ENCODE measurements at places on chromosomes 1 and 21.
A peak's percentile ranks its signal among the peaks of the same experiment; 100 is the strongest.

DNA sequence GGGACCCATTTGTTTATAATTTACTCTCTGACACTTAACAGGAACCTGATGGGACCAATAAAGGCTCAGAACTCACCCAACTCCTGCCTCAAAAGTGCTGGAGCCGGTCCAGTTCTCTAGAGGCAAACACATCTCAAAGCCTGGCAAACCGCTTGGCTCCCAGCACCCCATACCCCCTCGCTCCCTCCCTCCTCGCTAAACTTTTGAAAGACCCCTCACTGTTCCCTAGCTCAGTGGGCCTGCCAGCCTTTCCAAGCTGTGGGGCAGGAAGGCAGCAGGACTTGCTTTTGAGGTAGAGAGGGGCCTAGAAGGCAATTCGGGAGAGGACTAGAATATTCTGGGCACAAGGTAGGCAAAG is 40.2 kb downstream of the PAX7 start:
- H3K4me3 ChIP-seq = no peak overlapping the region
- H3K36me3 ChIP-seq = no peaks in the 10 kb centered on the region
- H3K27me3 ChIP-seq = no peaks in the 10 kb centered on the region
- no peak for DNase-seq
- no peak overlapping the region for H3K27ac ChIP-seq
- no peaks in the 10 kb centered on the region for H3K4me1 ChIP-seq

DNA sequence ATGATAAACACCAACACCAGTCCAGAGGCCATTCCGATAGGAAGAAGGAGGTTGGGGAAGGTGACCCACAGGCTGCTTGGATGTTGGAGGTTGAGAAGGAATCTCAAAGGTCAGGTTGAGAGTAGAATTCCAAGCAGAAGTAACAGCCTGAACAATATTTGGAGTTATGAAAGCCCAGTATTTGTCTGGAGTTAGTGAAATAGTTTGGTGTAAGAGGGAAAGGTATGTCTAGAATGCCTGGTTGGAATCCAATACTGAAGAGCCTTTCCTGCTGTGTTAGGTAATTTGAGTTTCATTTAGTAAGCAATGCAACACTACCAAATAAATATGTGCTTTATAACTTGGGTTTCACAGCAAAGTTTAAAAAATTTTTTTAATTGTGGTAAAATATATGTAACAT is 70.5 kb upstream of the MCOLN3 start:
- no peak overlapping the region for H3K27ac ChIP-seq
- no peaks in the 10 kb centered on the region for H3K36me3 ChIP-seq
- DNase-seq = no peak
- H3K4me1 ChIP-seq = no peaks in the 10 kb centered on the region
- no peaks in the 10 kb centered on the region for H3K27me3 ChIP-seq
- H3K4me3 ChIP-seq = no peak overlapping the region

- DNase-seq = peak; percentile 18
- no peak overlapping the region for H3K27ac ChIP-seq
- peaks cover 4% of the 10 kb centered on the region for H3K4me1 ChIP-seq
- H3K36me3 ChIP-seq = no peaks in the 10 kb centered on the region
- no peaks in the 10 kb centered on the region for H3K27me3 ChIP-seq
Measured at GRCh38 chr1:230375780-230376179, 50.4 kb downstream of the PGBD5 start.

- H3K27me3 ChIP-seq = no peaks in the 10 kb centered on the region
- DNase-seq = no peak
- H3K36me3 ChIP-seq = no peaks in the 10 kb centered on the region
- H3K27ac ChIP-seq = no peak overlapping the region
- H3K4me1 ChIP-seq = peaks cover under 1% of the 10 kb centered on the region
Measured at GRCh38 chr1:97506368-97506767, 414.5 kb downstream of the DPYD start.

DNA sequence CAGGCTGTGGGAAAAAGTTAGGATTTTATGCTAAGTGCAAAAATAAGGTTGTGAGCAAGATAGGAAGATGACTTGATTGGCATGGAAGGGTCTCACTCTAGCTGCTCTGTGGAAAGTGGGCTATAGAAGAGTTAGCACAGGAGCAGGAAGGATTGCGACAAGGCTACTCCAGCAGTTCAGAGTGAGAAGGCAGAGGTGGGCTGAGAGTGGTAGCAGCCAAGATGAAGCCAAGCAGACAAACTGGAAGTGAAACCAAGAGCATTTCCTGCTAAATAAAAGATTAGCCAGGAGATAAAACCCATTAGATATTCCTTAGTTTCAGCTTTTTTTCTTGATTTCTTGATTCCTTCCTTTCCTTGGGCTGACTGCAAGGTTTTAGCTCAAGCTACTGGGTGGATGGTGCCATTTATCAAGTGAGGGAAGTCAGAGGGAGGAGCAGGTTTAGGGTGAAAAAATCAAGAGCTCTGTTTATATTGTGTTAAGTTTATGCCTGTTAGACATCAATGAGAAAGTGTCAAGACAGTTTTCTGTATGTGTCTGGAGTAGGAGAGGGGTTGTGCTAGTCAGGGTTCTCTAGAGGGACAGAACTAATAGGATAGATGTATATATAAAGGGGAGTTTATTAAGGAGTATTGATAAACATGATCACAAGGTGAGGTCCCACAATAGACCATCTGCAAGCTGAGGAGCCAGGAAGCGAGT is 33.1 kb upstream of the ZNF644 start:
- H3K4me1 ChIP-seq = no peaks in the 10 kb centered on the region
- no peaks in the 10 kb centered on the region for H3K36me3 ChIP-seq
- no peak for DNase-seq
- H3K4me3 ChIP-seq = no peak overlapping the region
- no peak overlapping the region for H3K27ac ChIP-seq
- no peaks in the 10 kb centered on the region for H3K27me3 ChIP-seq

- peaks cover 3% of the 10 kb centered on the region for H3K4me1 ChIP-seq
- no peak for DNase-seq
- H3K27ac ChIP-seq = no peak overlapping the region
- H3K36me3 ChIP-seq = no peaks in the 10 kb centered on the region
- H3K4me3 ChIP-seq = no peak overlapping the region
Measured at GRCh38 chr21:33964706-33965325, 49.2 kb upstream of the ATP5PO start.
